Body of pancreas (tissue), 4 donors: ENCODE measurements at places on chromosomes 5 and 9.

- no peak for DNase-seq
These were observed 23.1 kb downstream of the RNF180 start for GRCh38 chr5:64188776-64189175.

DNA sequence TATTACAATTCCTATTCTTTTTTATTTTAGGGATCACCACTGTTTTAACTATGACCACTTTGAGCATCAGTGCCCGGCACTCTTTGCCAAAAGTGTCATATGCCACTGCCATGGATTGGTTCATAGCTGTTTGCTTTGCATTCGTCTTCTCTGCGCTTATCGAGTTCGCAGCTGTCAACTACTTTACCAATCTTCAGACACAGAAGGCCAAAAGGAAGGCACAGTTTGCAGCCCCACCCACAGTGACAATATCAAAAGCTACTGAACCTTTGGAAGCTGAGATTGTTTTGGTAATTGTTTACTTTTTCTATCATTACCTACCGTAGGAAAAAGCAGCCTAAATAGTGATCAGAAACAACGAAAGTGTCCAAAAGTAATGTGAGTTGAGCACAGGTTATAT is 6.4 kb downstream of the GABRA6 start:
- no peak for DNase-seq

DNA sequence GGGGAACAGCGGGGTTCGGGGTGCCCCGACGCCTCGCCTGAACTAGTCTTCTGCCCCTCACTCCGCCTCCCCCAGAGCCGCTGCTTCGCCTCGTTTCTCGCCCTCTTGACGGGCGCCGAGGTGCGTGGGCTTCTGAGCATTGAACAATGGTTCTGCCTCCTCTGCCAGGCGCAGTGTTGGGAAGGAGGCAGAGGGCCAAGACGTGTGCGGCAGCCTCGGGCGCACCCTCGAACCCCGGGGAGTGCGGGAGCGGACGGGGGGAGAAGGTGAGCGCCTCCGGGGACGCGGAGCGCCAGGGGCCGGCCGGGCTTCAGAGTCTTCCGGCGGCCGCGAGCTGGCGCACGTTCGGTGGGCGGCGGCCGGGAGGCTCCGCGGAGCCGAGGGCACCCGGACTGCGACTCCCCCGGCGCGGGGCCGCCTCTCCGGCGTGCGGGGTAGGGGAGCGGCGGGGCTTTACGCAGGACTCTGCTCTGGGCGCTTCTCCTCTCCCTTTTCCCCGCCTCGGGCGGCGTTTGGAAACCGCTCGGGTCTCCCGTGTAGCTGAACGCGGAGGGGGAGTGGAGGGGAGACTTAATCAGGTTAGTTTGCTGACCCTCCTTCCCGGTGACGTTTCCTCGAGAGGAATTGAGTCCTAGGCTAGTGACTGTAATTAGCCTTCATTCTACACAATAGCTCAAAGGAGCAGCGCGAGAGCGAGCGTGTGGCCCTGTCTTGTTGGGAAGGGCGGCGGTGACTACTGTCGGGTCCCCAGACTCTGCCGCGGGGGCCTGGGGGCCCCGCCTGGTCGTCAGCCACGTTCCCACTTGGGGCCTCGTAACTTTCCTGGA is 1.1 kb downstream of the VLDLR start:
- DNase-seq, result peak; percentile 40

- DNase-seq, result no peak
These were observed 4.8 kb downstream of the ROPN1L start for GRCh38 chr5:10446490-10446889.
